Stimulated activated CD8-positive, alpha-beta memory T cell treated with anti-CD3 and anti-CD28 coated beads, Interleukin-2, amount 100 ng/mL, for 1 hour (primary cell): ENCODE measurements at places on chromosomes 11 and 22.
A peak's percentile ranks its signal among the peaks of the same experiment; 100 is the strongest.

DNA sequence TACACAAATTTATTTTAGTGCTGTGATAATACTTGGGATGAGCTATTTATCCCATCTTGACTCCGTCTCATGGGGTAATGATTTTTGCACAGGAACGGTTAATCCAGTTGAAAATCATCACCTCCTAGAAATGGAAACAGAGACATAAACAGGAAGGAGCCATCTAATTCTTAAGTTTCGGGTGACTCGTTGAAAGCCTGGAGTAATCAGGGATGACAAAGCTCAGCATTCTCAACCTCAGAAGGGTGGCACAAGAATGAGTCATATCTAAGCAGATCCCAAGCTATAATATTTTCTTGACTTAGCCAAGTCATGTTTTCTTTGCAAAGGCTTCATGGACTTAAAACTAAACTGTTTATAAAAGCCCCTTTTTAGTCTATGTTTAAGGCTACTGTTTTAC lies 280.8 kb upstream of the CCDC90B start:
- DNase-seq: no peak

DNA sequence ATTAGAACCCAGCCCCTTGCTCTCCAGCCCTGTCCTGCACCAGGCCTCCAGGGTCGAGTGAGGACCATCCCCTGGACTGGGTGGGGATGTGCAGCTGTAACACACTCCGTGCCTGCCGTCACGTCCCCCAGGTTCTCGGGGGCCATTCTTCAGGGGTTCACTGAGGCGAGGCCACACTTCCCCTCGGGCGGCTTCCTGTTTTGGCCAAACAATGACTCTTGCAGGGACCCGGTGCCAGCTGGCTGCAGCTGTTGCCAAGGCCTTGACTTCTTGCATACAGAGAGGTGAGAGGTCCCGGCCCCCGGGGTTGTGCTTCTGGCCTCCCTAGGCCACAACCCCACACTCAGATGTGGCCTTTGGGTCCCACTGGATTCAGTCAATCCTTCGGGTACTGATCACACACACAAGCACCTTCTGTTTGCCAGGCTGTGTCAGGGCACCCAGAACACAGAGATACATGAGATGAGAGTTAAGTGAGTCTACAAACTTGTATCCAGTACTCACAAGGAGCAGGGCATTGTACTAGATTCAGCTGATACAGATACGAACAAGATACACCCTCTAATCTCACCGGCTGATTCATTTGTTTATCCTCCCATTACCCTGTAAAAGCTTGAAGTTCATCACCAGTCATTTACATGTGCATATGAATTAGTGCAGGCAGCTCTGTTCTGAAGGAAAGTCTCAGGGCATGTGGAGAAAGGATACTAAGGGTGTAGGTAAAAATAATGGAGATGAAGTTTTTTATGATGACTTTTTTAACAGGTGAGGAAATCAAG lies 32.9 kb downstream of the LRRC32 start:
- DNase-seq: no peak

GRCh38 chr11:75173336-75173735 lies 22.4 kb downstream of the SLCO2B1 start:
- no peak for DNase-seq

DNA sequence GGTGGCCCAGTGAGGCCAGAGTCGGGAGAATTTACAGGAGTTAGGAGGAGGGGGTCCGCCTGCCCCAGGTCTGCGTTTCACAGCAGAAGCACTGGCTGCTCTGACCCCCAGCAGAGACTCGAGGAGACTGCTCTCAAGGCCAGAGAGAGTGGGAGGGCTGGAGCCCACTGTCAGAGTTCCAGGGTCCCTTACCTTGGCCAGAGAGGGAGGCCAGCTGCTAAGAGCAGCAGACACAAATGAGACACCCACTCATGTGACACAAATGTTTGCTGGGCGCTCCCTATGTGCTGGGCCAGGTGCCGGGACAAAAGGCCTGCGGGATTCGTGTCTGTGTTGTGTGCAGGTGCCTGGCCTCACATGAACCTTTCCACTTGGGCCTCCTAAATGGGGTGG lies 2.8 kb upstream of the TNFRSF13C start:
- DNase-seq: no peak

GRCh38 chr22:43377896-43378704 lies 33.7 kb upstream of the MPPED1 start:
- DNase-seq: no peak

DNA sequence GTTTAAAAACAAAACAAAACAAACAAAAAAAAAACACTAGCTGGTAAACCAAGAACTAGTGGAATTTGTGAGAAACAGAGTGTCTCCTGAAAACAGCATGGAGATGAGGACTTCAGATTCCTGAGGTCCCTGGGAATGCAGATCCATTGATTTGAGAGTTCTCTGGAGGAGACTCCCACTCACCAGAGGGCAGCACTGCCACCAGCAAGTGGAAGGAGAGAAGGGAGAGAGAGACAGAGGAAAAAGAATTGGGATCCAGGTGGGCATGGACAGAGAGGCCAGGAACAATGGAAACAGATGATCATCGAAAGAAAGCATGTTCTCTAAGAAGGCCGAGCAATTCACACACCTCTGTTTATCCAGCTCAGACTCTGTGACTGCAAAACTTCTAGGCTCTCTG lies 31.8 kb downstream of the ETS1 start:
- no peak for DNase-seq

- no peak for DNase-seq
These were observed 16.6 kb downstream of the CD59 start for GRCh38 chr11:33719587-33719986.

GRCh38 chr11:75140269-75141138 lies 10.4 kb upstream of the SLCO2B1 start:
- peak; percentile 65 for DNase-seq

DNA sequence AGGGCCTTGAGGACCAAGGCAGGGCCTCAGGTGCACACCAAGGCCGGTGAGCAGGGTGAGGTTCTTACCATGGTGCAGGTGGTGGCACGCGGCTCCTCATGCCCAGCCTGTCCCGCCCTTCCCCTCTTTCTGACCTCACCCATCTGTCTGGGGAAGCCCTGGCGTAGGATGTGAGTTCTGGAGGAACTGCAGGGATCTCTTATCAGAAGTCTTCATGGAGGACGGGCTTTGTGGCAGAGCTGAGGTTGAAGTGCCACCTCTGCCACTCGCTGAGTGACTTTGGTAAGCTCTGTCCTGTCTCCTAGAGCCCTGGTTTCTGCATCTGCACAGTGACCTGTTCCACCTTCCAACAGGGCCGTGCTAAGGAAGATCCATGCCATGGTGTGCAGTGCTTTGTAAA lies 49.1 kb downstream of the LRRC32 start:
- DNase-seq: no peak

GRCh38 chr11:33703234-33703633 lies 2.6 kb upstream of the C11orf91 start:
- no peak for DNase-seq

- no peak for DNase-seq
These were observed 487.8 kb downstream of the BUD13 start for GRCh38 chr11:116285026-116285425.

GRCh38 chr22:38826801-38827200 lies 17.0 kb downstream of the NPTXR start:
- DNase-seq: no peak

DNA sequence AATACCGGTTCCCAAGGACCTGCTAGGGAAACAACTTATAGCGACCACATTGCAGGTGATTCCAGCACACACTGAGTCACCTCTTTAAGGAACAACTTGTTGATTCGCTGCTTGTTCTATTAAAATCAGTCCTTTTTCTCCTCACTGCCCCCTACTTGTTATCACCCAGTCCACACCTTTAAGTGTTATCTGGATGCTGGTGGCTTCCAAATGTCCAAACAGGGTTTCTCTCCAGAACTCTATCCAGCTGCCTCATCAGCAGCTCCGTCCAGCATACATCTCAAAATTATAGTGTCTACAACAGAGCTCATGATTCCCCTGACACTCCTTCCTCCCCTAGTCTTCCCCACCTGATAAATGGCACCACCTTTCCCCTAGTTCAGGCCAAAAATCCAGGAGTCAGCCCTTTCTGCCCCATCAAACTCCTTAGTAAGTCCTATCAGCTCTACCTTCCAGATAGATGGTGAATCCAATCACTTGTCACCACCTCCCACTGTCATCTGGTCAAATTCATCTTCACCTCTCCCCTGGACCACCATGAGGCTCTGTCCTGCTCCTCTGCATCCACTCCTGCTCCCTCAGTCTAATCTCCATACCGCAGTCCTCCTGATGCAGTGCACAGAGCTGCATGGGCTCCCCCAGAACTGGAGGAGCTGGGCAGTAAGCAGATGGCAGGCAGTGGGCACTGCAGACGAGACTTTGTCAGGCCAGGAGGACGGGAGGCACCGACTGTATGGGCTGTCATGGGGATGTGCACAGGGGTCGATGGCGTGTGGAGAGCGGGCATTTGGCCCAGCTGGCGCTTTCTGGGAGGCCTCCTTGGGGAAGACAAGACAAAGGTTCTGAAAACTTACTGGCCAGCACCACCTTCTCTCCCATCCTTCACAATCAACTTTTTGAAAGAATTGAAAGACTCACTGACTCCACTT lies 19.3 kb downstream of the IL10RA start:
- DNase-seq: no peak

GRCh38 chr22:44211256-44211945 lies 30.7 kb downstream of the PARVG start:
- DNase-seq: no peak

- no peak for DNase-seq
These were observed 108.8 kb upstream of the CD44 start for GRCh38 chr11:35029979-35030682.

GRCh38 chr11:71452199-71453036 lies 585 bp upstream of the NADSYN1 start:
- DNase-seq: peak; percentile 22

- DNase-seq: no peak
These were observed 2.4 kb upstream of the RANGAP1 start for GRCh38 chr22:41288245-41288946.

DNA sequence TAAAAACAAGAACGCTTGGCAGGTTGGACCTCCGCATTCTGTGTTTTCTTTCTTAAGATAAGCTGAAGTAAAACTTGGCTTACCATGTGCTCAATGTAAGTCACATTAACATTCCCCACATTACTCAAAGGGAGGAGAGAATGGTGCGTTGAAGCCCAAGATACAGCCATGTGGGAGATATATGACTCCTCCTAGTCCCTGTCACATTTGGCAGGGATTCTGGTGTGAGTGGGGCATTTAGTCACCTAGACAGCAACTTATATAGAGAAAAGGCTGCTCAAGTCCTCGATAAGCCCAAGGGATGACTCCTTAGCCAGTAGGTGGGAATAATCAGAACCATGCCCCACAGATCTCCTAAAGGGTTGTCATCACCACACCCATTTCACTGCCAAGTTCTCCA lies 4.6 kb downstream of the PRSS23 start:
- no peak for DNase-seq

- no peak for DNase-seq
These were observed 15.6 kb downstream of the PISD start for GRCh38 chr22:31646186-31647019.

- no peak for DNase-seq
These were observed 1.9 kb upstream of the FAT3 start for GRCh38 chr11:92222701-92223100.

DNA sequence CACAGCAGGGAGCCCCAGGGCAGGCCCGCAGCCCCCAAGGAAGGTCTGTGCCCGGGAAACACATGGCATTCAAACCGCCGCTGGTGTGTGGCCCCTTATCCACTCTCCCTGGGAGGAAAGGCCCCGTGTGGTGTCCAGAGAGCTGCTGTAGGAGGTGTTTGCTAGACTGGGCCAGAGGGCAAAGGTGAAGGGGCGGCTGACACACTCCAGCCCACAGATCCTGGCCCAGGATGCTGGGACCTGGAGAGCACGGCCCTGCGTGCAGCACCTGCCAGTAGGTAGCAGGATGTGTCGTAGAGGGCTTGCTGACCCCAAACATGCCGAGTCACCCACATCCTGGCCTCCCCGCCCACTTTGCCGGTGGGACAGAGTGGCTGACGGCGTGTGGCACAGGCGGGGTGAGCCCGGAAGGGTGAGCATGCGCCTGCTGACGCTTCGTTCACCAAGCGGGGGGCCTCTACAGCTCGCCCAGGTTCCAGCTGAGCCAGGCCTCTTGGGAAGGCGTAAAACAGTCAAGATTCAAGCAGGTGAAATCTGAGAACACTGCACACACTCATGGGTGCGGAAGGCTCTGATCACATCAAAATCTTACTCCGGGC lies 11.0 kb downstream of the OSBPL5 start:
- no peak for DNase-seq

DNA sequence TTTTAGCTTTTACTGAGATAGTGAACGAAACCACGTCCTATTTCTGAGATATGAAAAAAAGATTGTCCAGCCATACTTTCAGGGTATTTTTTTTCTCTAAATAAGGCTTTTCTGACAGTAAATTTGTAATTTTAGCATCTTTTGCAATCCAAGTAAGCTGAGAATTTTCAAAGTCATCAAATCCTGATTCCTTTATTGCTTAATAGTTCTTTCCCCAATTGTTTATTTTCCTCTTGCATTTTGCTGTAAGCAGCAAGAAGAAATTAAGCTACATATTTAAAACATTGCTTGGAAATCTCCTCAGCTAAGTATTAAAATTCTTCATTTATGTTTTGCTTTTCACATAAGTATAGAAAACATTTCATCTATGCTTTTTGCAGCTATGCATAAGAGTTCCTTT lies 493.3 kb upstream of the CCDC179 start:
- DNase-seq: no peak

DNA sequence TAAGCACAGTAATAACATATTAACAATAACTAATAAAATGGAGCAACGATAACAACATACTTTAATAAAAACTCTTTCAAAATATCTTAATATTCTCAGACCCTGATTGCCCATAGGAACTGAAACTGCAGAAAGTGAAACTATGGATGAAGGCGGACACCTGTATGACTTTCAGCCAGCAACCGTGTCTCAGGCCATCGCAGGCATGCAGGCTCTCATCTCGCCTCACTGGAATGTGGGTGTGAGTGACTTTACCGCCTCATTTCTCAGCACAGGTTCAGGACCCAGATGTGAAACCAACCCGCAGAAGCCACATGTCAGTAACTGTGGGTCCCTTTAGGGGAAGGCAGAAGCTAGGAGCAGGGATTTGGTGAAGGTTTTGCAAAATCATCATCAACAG lies 539.1 kb downstream of the FAM181B start:
- DNase-seq: no peak

- no peak for DNase-seq
These were observed 634 bp downstream of the TIMM8B start for GRCh38 chr11:112085822-112086421.

- no peak for DNase-seq
These were observed 118.7 kb downstream of the PAX6 start for GRCh38 chr11:31692466-31692865.

DNA sequence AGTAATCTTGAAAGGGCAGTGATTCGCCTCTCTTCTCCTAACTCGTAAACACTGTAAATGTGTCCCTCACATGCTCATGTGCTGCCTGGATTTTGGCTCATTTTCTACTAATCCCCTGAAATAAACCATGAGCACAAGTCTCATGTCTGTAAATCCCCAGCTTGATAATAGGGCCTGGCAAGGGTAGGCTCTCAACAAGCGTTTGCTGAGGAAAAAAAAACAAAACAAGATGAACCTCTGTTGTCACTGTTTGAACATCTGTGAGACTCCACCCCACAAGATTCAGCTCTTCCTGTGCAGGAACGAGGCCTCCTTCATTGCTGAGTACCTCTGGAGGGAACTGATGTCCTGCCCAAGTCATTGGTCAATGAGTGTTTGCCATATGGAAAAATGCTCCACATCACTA lies 4.5 kb upstream of the CYB5R2 start:
- no peak for DNase-seq
